ENCODE measurements at places on chromosomes 12 and 14.

- no peak for DNase-seq
Observed at GRCh38 chr12:89932954-89933353, 224.3 kb upstream of the ATP2B1 start.

DNA sequence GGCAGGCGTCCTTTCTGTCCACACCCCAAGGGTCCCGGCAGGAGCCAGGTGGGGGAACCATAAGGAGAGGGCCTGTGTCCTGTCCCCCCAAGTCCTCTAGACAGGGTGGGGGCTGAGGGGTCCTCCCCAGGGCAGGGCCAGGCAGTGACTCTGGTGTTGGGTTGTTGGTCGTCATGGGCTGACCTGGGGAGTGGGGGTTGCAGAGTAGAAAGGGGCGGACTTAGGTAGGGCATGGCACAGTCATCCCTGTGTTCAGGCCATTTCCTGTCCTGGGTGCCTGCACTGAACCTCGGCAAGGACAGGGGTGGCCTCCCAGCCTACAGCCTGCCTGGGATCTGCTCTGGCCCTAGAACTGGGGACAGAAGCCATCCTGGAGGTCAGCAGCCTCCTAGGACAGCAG is 356.2 kb downstream of the TMEM121 start:
- no peak for DNase-seq

DNA sequence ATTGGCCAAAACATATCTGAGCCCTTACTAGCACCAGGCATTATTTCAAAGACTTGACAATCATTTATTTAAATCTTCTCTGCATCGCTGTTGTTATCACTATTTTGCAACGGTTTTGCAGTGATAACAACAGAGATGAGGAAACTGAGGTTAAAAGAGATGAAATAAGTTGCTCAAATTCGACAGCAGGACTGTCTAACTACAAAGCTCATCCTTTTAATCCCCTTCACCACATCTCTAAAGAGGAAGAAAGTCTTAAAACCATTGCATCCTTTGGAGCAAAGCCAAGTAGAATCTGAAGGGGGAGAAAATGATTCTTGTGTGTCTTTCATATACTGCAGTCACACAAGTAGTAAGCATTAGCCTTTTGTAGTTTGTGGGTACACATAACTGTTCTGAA is 14.8 kb upstream of the ETNK1 start:
- no peak for DNase-seq

DNA sequence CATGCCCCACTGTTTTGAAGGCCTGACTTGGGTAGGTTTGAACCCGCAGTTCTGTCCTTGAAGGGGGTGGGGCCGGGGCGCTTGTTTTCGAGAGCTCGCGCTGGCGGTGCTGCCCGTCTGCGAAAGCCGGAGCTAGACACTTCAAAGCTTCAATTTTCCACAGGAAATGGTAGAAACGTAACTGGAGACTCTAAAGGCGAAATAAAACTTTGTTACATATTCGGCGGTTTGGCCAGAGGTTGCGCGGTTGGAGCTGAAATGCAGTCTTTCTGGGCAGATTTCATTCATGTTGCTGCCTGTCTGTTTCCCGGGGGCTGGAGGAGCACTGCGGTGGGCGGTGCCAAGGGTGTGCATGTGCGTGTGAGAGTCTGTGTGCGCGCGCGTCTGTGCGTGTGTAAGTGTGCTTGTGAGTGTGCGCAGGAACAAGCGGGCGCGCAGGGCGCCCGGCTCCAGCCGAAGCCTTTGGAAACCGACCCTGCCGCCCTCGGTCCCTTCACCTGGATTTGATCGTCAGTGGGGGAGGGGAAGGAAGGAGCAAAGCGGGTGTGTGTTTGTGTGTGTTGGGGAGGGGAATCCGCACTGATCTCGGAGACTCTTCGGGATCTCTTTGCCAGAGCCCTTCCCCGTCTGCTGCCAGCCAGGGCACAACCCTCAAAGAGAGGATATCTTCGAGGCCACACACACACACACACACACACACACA is 227.7 kb upstream of the CRY1 start:
- no peak for DNase-seq

- DNase-seq: no peak
Observed at GRCh38 chr14:71891185-71891584, 41.0 kb upstream of the RGS6 start.

DNA sequence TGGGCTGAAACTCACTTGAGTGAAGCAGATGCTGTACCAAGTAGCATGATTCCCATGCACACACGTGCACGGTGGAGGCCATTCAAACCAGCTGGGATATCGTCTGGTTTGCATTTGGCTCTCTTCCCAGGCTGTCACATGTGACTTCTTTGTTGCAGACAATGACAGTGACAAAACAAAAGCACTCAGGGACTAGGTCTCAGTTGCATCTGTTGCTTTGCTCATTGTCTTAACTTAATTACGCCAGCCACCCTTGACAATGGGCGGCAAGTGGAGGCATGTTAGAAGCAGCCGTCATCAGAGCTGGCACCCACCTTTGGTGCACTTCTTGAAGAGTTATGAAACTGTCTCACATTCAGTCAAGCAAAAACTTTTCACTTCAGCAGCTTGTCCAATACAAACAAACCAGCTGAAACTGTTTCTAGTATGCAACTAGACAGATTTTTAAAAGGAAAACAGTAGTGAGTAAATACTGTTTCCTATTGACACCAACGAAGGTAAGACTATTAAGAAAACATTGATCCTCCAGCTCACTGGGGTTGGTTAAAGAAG is 74.3 kb downstream of the IGF1 start:
- no peak for DNase-seq

DNA sequence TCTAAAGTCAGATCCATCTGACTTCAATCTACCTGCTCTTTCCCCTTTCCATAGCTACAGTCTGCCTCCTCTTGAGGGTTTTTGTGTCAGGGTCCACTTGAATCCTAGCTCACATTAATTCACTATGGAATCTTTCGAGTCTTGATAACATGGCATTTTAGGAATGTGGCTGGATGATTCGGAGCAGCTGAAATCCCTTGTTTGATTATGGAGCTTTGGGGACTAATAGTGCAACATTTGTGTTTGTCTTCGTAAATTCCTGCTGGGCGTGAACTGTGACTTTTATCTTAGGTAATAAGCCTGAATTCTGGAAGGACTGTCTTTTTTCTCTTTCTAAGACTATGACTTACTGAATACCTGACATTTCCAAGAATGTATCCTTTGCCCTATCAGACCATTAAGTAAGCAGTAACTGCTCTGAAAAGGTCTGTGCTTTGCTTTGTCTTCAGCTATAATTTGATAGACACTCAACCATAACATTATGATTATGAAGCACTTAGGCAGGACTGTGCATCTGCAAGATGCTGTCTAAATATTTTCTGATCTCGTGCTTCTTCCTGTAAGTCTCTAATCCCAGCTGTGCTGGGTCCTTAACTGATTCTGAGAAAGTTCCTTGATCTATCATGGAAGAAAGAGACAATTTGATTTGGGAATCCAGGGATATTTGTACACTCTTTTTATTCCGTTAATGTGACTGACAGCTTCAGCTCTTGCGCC is 19.0 kb upstream of the PELI2 start:
- peak; percentile 75 for DNase-seq

DNA sequence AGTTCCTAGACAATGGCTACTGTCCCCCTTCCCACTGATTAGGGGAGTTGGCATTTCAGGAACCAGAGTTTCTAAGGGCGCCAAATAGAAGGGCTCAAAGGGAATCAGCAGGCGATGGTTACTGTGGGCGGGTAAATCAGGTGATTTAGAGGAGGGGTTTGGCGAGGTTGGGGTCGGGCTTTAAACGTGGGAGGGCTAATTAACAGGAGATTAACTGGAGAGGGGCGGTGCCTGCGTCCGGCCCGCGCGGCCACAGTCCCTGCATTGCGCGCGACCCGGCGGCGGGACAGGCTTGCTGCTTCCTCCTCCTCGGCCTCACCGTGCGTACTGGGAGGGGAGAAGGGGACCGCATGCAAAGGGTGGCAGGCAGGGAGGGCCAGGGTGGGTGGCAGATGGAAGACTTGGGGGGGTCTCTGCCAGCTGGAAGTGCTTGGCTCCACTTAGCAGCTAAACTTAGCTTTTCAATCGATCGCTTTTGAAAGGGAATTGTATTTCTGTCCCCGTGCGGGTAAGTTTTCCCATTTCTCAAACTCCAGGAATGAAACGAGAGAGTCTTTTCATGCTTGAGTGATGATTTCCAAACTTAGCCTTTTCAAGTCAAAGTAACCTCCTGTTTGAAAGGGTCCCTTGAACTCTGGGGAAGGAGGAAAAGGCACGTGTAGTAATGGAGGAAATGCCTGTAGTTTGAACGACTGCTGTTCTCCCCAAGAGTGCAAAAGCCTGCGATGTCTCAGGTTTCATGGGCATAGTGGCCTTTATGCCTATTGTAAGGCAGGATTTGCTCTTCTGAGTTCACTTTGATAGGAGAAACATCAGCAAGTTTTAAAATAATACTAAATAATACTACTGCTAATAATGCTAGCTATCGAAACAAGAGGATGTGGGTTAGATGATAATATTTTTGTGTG is at the start of gene MGST1:
Gene MGST1 (plus strand): TSS at position 255 of the 908 bp plus-strand sequence. CDS start 6,608 bp downstream, outside the sequence.
- DNase-seq: peak; percentile 83

DNA sequence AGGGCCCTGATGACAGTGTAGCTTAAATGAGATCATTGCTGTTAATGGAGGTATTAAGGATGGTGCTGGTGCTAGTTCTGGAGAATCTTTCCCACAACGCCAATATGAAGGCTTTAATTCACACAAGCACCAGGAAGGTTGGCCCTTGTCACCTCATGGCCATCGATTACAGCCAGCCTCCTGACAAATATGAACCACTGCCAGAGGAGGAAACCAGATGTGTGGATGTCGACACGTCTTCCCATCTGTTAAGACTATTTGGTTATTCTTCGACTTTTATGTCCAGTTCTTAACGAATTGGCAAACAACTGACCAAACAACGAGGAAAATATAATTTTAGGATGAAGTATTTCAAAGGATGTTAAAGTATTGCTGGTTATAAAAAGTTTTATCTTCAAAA is 79.5 kb downstream of the PIK3C2G start:
- no peak for DNase-seq

- DNase-seq: no peak
Observed at GRCh38 chr14:77844802-77845201, 44.9 kb downstream of the ADCK1 start.

DNA sequence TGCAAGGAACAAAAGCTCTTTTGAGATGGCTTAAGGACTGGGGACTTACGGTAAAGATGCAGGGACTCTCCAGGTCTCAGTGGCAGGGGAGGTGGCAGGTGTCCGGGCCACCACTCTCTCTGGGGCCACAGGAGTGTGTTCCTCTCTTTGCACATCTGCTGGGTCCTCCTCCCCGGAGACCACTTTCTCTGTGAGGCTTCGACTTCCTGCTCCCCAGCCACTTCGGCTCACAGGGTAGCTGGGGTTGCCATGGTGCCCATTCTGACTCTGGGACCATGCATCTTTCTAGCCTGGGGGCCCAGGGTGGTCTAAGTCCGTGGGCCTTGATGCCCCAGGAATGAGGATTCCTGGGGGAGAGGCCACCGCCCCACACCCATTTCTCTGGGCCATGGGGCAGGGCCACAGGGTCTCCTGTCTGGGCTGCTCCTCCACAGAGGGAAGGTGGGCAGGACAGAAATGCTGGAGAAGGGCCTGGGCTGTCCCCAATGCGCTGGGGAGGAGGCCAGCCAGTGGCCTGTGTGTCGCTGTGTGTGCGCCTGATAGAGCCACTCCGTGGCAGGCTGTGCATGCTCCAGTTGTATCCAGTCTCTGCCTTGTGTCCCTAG is 38.5 kb downstream of the CCDC92 start:
- no peak for DNase-seq

- peak; percentile 67 for DNase-seq
Observed at GRCh38 chr14:104795781-104796686, 486 bp upstream of the AKT1 start.
